ENCODE measurements at places on chromosomes 5 and 9. TPM values are rescaled to one million over a fixed set of nuclear protein-coding genes. Genes with fewer than 3 reads are reported as not detected.

PCDHGA10 gene
- 15.2 TPM for total RNA-seq

PKN3 gene
- total RNA-seq: 0.92 TPM

PHF24 gene
- 45.2 TPM for total RNA-seq

PDE4D gene
- total RNA-seq: 116 TPM

ZDHHC11B gene
- 7.6 TPM for total RNA-seq

SOHLH1 gene
- total RNA-seq: not detected

HAVCR1 gene
- 0.23 TPM for total RNA-seq

UBLCP1 gene
- total RNA-seq: 28.6 TPM

PIP5K1B gene
- total RNA-seq: 7.6 TPM

ECM2 gene
- total RNA-seq: 5.3 TPM

KCNV2 gene
- not detected for total RNA-seq

SDHA gene
- 81.9 TPM for total RNA-seq

TRIM7 gene
- 1.6 TPM for total RNA-seq

GLDC gene
- 26.3 TPM for total RNA-seq

PRDM9 gene
- not detected for total RNA-seq

RMI1 gene
- total RNA-seq: 17.8 TPM

SLC6A3 gene
- 12.5 TPM for total RNA-seq

HAVCR2 gene
- total RNA-seq: 11.1 TPM

OCLN gene
- total RNA-seq: 12.0 TPM

LRRC70 gene
- total RNA-seq: 4.8 TPM

TNC gene
- 112 TPM for total RNA-seq

PLAC8L1 gene
- total RNA-seq: 0.69 TPM

Data from diencephalon (tissue), 1 donor.